Naive thymus-derived CD4-positive, alpha-beta T cell (primary cell): ENCODE measurements at places on chromosomes 2 and 18. TPM values are rescaled to one million over a fixed set of nuclear protein-coding genes. Genes with fewer than 3 reads are reported as not detected.

LYG1 gene
- not detected for polyA plus RNA-seq

CD8B2 gene
- polyA plus RNA-seq, result not detected

DNA sequence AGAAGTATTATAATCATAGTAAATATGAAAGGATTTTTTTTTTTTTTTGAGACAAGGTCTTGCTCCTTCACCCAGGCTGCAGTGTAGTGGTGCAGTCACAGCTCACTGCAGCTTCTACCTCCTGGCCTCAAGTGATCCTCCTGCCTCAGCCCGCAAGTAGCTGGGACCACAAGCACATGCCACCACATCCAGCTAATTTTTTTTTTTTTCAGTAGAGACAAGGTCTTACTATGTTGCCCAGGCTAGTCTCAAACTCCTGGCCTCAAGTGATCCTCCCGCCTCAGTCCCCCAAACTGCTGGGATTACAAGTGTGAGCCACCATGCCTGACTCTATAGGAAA lies 301.6 kb upstream of the STON1 start:
- DNase-seq, result no peak
- H3K36me3 ChIP-seq, result no peaks in the 10 kb centered on the region
- H3K4me1 ChIP-seq, result no peaks in the 10 kb centered on the region
- H3K4me3 ChIP-seq, result no peak overlapping the region

TXNDC2 gene
- not detected for polyA plus RNA-seq

PER2 gene
- polyA plus RNA-seq, result 7.0 TPM

- no peak overlapping the region for H3K27ac ChIP-seq
- no peaks in the 10 kb centered on the region for H3K27me3 ChIP-seq
- H3K36me3 ChIP-seq, result no peaks in the 10 kb centered on the region
These were observed 182.6 kb upstream of the CHAC2 start for GRCh38 chr2:53584986-53585385.

DNA sequence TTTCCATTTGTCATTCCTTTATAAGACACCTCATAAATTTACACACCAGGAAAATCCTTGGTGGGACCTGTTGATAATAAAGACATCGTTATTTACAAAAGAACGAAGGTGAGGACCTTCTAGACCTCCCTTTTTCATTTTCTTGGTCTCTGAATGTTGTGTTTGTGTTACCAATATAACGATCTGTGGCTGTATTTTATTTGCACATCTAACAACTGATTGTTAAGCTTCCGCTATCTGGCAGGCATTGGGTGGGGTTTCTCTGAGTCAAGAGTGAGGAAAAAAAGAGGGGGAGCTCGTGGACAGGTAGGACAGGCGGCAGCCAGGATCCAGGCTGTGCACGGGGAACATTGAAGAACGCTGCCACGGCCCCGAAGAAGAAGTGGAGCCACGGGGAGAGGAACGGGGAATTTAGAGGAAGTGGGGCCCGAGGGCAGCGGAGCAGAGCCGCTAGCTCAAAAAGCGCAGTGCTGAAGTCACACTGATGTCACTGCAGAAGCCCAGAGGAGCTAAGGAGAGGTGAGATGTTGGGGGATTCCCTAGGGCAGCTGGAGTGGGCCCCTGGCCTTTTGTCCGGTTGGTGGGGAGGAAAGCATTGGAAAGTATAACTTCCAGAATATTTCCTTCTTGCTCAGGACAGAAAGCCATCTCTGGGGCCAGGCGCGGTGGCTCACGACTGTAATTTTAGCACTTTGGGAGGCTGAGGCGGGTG lies 20.9 kb upstream of the DNMT3A start:
- H3K4me3 ChIP-seq, result peak overlapping the region; percentile 78
- peak overlapping the region; percentile 81 for H3K27ac ChIP-seq
- no peaks in the 10 kb centered on the region for H3K36me3 ChIP-seq
- peaks cover 4% of the 10 kb centered on the region for H3K4me1 ChIP-seq

RAB12 gene
- polyA plus RNA-seq, result 0.45 TPM

IL1RL1 gene
- polyA plus RNA-seq, result not detected

CAPN13 gene
- not detected for polyA plus RNA-seq

DNA sequence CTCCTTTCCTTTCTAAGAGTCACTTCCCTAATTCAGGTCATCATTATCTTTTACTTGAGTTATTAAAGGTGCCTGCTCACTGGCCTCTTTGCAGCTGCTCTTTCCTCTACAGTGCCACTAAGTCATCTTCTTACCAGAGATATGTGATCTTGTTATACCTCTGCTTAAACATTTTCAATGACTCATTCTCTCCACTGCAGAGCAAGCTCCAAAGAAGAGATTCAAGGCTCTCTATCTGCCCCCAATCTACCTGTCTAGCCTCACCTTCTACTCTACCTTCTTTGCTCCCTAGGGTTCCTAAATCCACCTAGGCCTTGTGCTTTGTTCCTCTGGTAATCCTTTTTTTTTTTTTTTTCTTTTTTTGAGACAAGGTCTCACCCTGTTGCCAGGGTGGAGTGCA lies 3.1 kb downstream of the ARHGEF33 start:
- DNase-seq, result no peak
- no peaks in the 10 kb centered on the region for H3K27me3 ChIP-seq
- no peak overlapping the region for H3K27ac ChIP-seq
- H3K4me1 ChIP-seq, result no peaks in the 10 kb centered on the region
- H3K36me3 ChIP-seq, result no peaks in the 10 kb centered on the region
- no peak overlapping the region for H3K4me3 ChIP-seq

DNA sequence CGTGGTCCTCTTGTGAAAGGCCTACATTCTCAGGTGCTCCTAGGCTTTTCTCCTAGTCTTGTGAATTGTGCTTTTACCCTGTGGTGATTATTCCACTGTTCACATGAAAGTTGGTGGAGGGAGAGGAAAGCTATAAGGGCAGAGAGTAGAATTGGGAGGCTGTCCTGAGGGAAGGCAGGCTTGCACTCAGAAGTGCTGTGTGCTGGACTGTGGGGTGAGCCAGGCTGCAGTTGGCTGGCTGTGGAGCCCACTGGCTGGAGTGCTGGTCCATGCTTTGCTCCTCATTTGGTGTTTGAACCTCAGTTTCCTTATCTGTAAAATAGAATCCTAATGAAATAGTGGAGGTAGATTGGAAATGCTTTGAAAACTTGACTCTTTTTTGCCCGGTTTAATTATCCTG lies 21.3 kb downstream of the LIMS1 start:
- no peak overlapping the region for H3K4me3 ChIP-seq
- no peaks in the 10 kb centered on the region for H3K27me3 ChIP-seq
- no peaks in the 10 kb centered on the region for H3K36me3 ChIP-seq

- H3K36me3 ChIP-seq, result no peaks in the 10 kb centered on the region
- H3K4me1 ChIP-seq, result no peaks in the 10 kb centered on the region
- H3K27me3 ChIP-seq, result no peaks in the 10 kb centered on the region
These were observed 96.6 kb upstream of the NOSTRIN start for GRCh38 chr2:168705534-168706470.

DNA sequence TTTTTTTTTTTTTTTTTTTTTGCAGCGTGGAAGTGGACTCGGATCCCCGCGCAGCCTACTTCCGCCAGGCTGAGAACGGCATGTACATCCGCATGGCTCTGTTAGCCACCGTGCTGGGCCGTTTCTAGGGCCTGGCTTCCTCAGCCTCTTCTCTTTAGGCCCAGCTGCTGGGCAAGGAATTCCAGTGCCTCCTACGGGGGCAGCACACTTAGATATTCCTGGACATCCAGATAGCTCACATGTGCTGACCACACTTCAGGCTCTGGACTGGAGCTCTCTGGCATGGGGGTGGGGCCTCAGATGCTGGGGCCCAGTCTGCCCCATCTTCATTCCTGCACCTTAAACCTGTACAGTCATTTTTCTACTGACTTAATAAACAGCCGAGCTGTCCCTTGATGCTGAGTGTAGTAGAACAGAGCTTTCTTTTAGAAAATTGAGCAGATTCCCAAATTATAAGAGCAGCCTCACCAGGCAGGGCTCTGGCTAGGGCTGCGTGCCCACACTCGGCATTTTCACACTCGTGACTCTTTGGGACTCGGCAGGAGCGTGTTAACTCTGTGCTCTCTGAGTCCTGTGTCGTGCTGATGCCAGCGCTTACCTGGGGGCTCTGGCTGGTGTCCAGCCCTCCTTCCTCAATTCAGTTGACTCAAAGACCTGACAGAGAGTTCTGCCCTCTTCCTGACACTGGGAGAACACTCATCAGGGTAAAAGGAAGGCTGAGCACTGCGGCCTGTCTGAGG lies 19.3 kb downstream of the SLC30A3 start:
- H3K4me3 ChIP-seq, result no peak overlapping the region
- H3K36me3 ChIP-seq, result no peaks in the 10 kb centered on the region
- no peaks in the 10 kb centered on the region for H3K4me1 ChIP-seq
- no peak for DNase-seq

COL5A2 gene
- polyA plus RNA-seq, result 0.09 TPM

C2orf68 gene
- polyA plus RNA-seq, result 24.9 TPM

GRCh38 chr2:107730898-107731297 lies 95.8 kb upstream of the RGPD4 start:
- DNase-seq, result no peak
- H3K4me3 ChIP-seq, result no peak overlapping the region
- no peaks in the 10 kb centered on the region for H3K36me3 ChIP-seq

SAG gene
- not detected for polyA plus RNA-seq

RASGRP3 gene
- 2.5 TPM for polyA plus RNA-seq

GRCh38 chr18:23838801-23839366 lies 149.6 kb downstream of the LAMA3 start:
- H3K36me3 ChIP-seq, result no peaks in the 10 kb centered on the region
- DNase-seq, result no peak
- no peak overlapping the region for H3K4me3 ChIP-seq

CYS1 gene
- not detected for polyA plus RNA-seq

- H3K27me3 ChIP-seq, result no peaks in the 10 kb centered on the region
- H3K4me3 ChIP-seq, result no peak overlapping the region
- no peak overlapping the region for H3K27ac ChIP-seq
- no peak for DNase-seq
- H3K36me3 ChIP-seq, result no peaks in the 10 kb centered on the region
These were observed 46.8 kb upstream of the ACTR3 start for GRCh38 chr2:113842919-113843736.

DNA sequence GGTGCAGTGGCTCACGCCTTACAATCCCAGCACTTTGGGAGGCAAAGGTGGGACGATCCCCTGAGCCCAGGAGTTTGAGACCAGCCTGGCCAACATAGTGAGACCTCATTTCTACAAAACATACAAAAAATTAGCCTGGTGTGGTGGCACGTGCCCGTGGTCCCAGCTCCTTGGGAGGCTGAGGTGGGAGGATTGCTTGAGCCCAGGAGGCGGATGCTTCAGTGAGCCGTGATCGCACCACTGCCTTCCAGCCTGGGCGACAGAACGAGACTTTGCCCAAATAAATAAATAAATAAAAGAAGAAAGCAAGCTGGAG lies 91.7 kb upstream of the SEC11C start:
- no peak overlapping the region for H3K27ac ChIP-seq
- H3K4me3 ChIP-seq, result no peak overlapping the region
- H3K36me3 ChIP-seq, result no peaks in the 10 kb centered on the region
- H3K27me3 ChIP-seq, result no peaks in the 10 kb centered on the region

DNA sequence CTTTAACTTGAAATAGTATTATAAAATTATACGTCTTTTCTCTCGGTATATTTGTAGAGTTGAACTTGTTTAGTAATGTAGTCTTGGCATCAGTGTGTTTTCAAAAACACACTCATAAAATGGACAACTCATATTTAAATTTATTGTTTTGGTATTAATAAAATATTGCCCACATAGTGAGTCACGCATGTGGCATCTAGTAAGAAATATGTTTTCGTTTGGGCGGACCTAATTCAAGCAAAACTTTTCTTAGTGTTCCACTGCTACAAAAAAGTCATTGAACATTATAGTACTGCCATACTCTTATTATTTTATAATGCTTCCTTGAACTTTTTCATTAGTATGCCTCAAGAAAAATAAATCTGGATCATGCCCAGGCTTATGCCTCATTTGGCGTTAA lies 31.1 kb upstream of the FAM237A start:
- no peak overlapping the region for H3K27ac ChIP-seq
- DNase-seq, result no peak
- H3K36me3 ChIP-seq, result no peaks in the 10 kb centered on the region
- no peaks in the 10 kb centered on the region for H3K27me3 ChIP-seq

NEURL3 gene
- polyA plus RNA-seq, result not detected

DNA sequence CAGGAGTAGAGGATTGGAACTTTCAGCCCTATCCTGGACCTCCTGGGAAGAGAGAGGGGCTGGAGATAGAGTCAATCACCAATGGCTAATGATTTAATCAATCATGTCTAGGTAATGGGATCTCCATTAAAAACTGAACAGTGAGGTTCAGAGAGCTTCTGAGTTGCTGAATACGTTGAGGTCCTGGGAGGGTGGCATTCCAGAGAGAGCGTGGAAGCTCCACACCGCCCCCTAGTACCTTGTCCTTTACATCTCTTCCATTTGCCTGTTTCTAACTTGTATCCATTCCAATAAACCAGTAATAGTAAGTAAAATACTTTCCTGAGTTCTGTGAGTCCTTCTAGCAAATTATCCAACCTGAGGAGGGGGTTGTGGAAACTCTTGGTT lies 101.7 kb downstream of the B3GNT2 start:
- H3K27ac ChIP-seq, result no peak overlapping the region
- no peaks in the 10 kb centered on the region for H3K4me1 ChIP-seq

DNA sequence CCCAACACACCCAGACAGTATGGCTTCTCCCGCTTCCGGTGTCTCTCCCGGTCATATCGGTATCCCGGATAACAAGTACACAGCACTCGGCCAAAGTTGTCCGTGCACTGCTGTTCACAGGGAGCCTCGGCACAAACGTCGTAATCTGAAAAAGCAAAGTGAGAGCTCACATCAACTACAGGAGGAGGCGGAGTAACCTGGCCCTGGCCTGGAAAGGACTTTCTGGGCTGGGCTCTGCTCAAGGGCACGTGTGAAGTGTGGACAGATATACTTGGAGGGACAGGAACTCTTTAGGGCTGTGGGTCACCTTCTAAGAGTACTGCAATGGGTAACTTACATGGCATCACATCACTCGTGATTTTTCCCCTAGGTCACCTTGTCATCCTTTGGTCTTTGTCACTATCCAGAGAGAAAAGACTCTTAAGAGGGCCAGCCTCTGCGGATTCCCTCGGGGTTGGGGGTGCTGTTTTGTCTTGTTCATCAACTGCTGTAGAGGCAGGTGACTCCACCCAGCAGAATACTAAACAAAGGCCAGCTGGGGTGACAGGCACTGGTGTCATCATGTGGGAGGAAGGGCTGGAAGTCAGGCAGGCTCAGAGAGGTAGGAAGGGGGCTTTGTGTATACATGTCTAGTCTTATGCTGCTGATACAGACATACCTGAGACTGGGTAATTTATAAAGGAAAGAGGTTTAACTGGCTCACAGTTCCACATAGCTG lies 110.6 kb upstream of the LMAN1 start:
- H3K27ac ChIP-seq, result no peak overlapping the region
- no peaks in the 10 kb centered on the region for H3K27me3 ChIP-seq
- DNase-seq, result no peak
- no peaks in the 10 kb centered on the region for H3K36me3 ChIP-seq
- no peak overlapping the region for H3K4me3 ChIP-seq

DNA sequence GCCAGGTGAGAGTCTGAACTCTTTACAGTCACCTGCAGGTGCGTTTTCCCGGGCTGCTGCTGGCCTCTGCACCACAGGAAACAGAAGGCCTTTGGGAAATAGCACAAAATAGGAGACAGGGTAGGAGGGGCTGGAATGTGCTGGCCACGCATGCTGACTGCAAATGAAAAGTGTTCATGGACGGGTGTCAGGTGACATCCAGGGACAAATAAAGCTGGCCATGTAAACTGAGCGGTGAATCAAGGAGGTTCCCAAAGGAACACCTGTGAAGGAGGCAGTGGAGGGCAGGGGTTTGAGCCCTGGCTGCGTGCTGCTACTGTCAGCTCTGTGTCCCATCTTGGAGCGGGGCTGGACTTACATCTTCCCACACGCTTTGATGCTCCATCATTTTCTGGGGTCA lies 42.4 kb upstream of the GBX2 start:
- no peaks in the 10 kb centered on the region for H3K4me1 ChIP-seq
- H3K27me3 ChIP-seq, result no peaks in the 10 kb centered on the region
- H3K4me3 ChIP-seq, result no peak overlapping the region

GRCh38 chr2:201830666-201831065 lies 24.3 kb downstream of the CDK15 start:
- no peaks in the 10 kb centered on the region for H3K27me3 ChIP-seq
- DNase-seq, result no peak
- H3K4me3 ChIP-seq, result no peak overlapping the region
- H3K4me1 ChIP-seq, result no peaks in the 10 kb centered on the region
- H3K36me3 ChIP-seq, result no peaks in the 10 kb centered on the region
- H3K27ac ChIP-seq, result no peak overlapping the region
